ENCODE measurements at places on chromosomes 4 and X.

DNA sequence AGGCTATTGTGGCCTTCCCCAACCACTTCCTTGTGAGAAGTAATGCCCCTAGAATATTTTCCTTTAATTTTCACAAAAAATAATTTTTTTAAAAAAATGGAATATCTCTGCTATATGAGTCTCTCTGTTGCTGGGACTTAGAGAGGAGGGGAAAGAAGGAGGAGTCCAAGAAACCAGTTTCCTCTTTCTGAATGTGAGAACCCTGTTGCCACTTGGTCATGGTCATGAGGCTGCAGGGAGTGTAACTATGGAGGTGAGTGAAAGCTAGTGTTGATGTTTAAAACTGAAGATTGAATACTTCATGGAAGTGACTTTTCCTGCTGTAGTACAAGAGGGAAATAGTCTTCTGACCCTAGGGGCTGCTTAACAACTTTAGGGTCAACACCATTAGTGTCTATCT, 20.4 kb downstream of the KIAA1210 start:
- no peak for DNase-seq

GRCh38 chrX:65874765-65875164, 165.1 kb downstream of the VSIG4 start:
- DNase-seq, result no peak

DNA sequence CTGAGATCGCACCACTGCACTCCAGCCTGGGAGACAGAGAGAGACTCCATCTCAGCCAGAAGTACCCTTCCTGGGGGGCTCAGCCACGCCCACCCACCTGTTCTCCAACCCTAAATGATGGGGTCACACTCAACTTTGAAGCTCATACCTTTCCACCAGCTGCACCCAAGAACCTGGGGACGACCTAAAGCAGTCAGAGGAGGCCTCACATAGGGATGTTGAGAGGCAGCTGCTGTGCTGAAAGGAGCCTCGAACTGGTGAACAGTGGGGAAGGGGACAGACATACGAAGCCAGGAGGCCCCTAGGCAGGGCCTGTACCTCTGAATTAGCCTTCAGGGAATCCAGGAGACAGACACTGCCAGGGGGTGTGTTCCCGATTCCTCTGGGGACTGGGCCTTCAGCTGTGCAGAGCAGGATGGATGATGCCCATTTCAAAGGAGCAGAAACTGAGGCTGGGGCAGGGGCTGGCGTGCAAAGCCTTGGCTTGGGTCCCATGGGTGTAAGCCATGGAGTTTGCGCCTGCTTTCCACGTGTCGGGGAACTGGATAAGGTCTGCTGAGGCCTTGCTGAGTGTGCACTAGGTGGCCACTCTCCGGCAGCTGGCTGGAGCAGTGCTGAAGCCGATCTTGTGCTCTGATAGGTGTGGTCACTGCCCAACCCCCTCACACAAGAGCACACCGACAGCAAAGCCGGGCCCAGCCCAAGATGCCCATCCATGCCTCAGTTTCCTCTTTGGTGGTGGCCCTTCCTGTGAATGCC, 130.8 kb downstream of the CPZ start:
- no peak for DNase-seq

GRCh38 chr4:187268940-187269339, 545.3 kb upstream of the FAT1 start:
- no peak for DNase-seq

DNA sequence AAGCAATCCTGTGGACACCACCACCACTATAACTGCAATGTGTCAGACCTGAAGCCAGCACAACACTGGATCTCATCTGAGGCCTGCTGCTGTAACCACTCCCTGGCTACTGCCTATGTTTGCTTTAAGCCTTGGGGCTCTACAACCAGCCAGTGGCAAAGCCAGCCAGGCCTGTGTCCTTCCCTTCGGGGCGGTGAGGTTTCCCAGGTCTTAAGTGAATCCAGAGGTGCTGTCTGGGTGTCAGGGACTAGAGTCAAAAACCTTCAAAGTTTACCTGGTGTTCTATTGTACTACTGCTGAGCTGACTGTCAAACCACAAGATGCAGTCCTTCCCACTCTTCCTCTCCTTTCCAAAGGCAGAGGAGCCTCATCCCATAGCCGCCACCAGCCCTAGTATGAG, 750.5 kb downstream of the FAM133A start:
- no peak for DNase-seq

DNA sequence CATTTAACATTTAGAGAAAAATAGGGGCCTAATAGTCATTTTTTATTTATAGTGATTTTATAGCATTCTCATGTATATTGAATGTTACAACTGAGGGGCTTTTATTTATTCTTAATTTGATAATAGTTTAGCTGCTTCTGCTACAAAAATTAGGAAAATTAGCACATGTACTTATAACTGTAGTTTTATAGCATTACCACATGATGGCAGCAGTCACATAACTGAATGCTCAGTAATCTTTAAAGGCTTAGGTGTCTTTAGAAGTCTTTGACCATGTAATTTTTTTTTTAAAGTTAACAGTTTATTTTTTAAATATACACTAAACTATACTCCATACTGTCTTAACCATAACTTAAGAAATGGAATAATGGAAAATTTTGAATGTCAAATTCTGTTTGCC, 136.6 kb downstream of the STAG2 start:
- peak; percentile 6 for DNase-seq

All from GDM1 (cell line).